ENCODE measurements at places on chromosomes 1 and 21. TPM values are rescaled to one million over a fixed set of nuclear protein-coding genes. Genes with fewer than 3 reads are reported as not detected.

CD244 gene
- not detected for total RNA-seq

USH2A gene
- not detected for total RNA-seq

FAM72D gene
- total RNA-seq, result not detected

PRAMEF6 gene
- total RNA-seq, result not detected

LCK gene
- 2.0 TPM for total RNA-seq

VWA1 gene
- total RNA-seq, result 37.7 TPM

PTCH2 gene
- total RNA-seq, result not detected

MMP23B gene
- 111 TPM for total RNA-seq

GRCh38 chr1:98503771-98504170, 157.8 kb upstream of the SNX7 start:
- no peak for DNase-seq

DNA sequence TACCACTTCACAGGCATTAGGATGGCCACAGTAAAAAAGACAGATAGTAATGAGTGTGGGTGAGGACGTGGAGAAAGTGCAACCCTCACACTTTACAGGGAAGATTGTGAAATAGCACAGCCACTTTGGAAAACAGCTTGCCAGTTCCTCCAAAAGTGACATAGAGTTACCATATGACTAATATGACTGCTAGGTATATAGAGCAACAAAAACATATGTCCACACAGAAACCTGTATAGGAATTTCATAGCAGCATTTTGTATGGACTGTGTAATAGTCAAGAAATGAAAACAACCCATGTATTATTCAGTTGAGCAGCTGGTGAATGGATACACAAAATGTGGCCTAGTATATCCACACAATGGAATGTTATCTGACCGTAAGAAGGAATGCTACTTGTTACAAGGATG, 30.4 kb upstream of the LBR start:
- no peak for DNase-seq

GRCh38 chr1:63198871-63199394, 123.4 kb upstream of the FOXD3 start:
- DNase-seq, result no peak

GRCh38 chr21:45241357-45241756, 46.3 kb downstream of the POFUT2 start:
- no peak for DNase-seq

- no peak for DNase-seq
Measured at GRCh38 chr1:18668046-18668445, 37.4 kb downstream of the PAX7 start.

GRCh38 chr1:27100335-27101053, 54.4 kb downstream of the SLC9A1 start:
- no peak for DNase-seq

GRCh38 chr1:208198236-208198635, 45.9 kb downstream of the PLXNA2 start:
- no peak for DNase-seq

- DNase-seq, result no peak
Measured at GRCh38 chr1:106678279-106679050, 378.0 kb upstream of the PRMT6 start.

DNA sequence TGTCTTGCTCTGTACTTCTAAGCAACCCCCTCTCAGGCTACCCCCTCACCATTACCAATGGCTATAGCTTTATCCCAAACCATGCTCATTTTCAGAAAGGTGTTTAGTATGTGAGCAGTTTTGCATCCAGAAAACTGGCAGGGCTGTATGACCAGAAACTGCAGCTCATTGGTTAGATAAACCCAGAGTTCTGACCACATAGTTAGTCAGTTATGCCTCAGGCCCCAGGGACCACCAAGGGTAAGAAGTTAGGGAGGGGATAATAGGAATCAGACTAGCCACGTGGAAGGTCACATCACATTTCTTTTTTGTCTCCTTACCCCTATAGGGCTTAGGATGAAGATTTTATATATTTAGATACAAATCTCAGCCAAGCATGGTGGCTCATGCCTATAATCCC, 1.2 kb downstream of the ITGA10 start:
- DNase-seq, result no peak

GRCh38 chr1:10607228-10607627, 132.5 kb downstream of the PEX14 start:
- no peak for DNase-seq

DNA sequence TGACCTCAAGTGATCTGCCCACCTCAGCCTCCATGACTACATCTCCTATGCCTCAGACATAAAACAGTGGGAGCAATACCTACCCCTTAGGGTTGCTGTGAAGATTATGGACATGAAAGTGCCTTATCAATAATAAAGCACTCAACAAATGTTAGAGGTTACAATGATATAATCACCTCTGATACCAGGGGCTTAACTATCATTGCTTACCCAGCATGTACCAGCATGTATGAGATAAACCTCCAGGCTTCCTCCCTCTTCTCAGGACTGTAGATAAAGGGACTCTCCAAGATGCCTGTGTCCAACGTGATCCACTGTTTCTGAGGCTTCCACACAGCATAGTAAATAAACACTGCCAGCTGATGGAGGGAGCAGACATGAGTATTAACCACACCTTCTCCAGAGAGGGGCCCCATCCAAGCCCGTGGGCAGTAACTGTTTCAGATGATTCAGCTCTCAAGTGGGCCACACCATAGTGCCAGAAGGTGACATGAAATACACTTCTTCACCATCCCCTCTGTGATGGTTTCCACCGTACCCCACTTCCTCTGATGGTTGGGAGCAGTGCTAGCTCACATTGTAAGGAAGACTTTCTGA, 26.2 kb downstream of the RHBDL2 start:
- DNase-seq, result no peak

- no peak for DNase-seq
Measured at GRCh38 chr1:25541889-25542658, 1.3 kb upstream of the LDLRAP1 start.

GRCh38 chr1:199336745-199337640, 690.5 kb upstream of the NR5A2 start:
- DNase-seq, result no peak

DNA sequence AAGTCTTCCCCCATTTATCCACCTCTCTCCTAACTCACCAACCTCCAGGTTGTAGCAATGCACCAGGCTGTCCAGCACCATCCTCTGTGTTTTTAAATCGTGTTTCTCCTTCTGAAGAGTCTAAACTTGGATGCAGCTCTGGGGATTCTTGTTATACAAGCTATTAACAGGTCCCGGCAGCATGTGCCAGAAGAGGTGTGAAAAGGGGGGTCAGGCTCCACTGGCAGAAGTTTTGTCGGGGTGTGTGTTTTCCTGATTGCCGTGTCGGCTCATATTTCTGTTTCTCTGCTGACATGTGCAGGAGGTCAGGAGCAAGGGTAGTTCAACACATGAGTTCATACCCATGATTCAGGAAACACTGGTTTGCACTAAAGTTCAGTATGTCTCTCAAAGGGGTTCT, 658.6 kb upstream of the CAMK1G start:
- DNase-seq, result no peak

GRCh38 chr1:234953655-234954405, 174.8 kb downstream of the TOMM20 start:
- no peak for DNase-seq

GRCh38 chr1:59404796-59405195, 107.9 kb downstream of the FGGY start:
- no peak for DNase-seq

DNA sequence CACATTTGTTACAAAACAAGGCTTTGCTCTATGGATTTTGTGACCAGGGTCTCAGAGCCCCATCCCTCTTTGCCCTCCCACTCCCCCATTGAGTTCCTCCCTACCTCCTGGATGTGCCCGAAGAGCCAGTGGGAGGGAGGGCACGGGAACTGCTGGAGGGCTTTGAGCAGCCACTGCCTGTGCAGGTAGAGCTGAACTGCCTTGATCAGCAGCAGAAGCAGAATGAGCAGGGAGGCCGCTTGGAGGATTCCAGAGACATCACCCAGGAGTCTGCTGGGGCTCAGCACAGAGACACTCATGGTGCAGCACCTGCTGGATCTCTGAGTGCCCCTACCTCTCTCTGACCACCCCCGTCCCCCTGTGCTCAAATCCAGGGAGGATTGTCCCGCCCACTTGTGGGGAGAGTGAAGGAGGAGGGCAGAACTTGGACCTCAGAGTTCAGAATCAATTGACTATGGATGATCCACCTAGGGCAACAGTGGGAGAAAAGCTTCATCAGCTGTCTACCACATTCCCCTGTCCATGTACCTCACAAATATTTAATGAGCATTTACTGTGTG, at the start of gene CYP4A11:
TSS of gene CYP4A11 (minus strand) at position 342 of the 560 bp plus-strand sequence. CDS start at position 299, 43 bp downstream.
- DNase-seq, result no peak

DNA sequence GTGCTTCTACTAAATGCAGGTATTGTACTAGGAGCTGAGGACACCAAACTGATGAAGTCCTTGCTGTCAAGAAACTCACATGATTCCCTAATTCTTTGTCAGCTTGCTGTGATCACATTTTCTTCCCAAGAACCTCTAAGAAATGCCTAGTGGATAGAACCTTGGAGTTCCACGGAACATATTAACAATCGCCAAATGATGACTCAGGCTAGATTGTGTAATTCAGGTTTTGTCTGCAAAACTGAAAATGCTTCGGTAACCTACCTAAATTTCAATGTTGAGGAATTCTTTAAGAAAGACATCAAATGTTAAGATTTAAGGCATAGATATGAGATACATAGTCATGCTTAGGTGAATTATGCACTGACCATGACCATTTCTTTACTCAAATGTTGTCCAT, 1.7 kb upstream of the GADD45A start:
- DNase-seq, result no peak

DNA sequence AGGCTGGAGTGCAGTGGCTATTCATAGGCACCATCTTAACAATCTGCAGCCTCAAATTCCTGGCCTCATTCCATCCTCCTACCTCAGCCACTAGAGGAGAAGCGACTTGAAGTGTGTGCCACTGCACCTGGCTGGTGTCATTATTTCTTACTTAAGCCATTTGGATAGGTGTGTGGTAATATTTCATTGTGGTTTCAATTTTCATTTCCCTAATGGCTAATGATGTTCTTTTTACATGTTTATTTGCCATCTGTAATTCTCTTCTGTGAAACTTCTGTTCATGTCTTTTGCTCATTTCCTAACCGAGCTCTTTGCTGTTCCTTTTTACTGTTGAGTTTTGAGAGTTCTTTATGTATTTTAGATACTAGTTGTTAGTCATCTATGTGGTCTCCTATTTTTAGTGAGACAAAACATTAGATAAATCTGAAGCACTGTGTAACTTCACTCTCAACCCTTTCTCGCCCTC, 66.8 kb downstream of the SLC27A3 start:
- no peak for DNase-seq

DNA sequence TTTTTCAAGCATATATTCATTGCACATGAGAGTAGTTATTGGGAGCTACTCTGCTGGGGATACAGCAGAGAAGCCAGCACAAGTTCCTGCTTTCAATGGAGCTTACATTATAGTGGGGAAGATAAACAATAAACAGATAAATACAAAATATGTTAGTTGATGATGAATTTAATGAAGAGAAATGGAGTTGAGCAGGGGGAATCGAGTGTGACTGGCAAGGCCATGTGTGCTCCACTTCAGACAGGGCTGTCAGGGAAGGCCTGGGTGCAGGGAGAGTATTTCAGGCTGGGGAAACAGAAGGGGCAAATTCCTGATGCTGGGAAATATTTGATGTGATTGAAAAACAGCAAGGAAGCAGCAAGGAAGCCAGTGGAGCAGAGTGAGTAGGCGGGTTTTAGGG, 21.2 kb upstream of the BRDT start:
- DNase-seq, result no peak

GRCh38 chr1:93813076-93813475, 65.9 kb downstream of the DNTTIP2 start:
- peak; percentile 25 for DNase-seq

GRCh38 chr1:97385536-97386277, 535.1 kb downstream of the DPYD start:
- no peak for DNase-seq

- DNase-seq, result no peak
Measured at GRCh38 chr1:113333056-113333455, 57.3 kb upstream of the MAGI3 start.

DNA sequence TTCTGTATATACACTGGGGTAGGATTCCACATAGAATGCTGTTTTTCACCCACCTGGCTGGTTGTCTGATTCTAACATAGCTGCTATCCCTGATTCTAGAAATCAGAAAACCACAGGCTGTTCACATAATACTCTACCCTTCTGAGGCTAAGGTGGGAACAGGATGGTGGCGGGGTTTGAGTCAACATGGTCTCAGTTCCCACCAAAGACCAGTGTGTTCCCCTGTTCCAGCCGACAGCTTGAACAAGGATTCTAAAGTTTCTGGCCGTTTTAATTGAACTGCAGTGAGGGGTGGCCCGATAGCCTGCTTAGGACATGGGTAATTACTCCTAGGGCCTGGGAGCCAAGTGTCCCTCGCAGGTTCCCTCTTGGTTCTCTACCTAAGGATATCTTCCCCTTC, 38.4 kb downstream of the PEX14 start:
- DNase-seq, result no peak

DNA sequence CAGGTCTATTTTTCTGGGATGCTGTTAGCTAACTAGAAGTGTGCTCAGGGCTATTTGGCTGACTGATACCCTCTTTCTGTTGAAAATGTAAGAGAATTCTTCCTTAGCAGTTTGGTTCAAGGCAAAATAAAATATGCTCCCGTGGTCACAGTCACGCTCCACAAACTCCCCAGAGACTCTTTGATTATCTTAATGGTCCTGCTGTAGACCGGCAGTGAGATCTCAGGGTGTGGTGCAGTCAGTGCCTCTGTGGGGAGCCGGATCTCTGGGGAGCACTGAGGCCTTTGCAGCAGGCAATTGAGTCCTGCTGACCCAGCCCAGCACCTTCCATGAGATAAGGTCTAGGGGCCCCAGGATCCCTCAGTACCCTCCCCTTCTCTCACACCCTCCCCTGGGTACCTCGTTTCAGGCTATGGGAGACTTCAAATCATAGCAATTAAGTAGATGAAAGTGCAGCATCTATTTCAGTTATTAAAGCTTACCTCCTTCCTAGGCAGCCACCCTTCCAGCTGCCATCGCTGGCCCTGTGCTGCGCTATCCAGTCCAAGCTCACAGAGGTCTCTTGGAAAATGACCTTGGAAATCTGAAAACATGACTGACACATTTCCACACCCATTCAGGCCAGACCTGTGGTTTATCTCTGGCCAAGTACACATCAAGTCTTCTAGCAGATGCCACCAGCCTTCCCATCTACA, 98.1 kb downstream of the SEC16B start:
- DNase-seq, result no peak
